Muscle of leg (tissue), 16 donors: ENCODE measurements at places on chromosomes 5 and 9. TPM values are rescaled to one million over a fixed set of nuclear protein-coding genes. Genes with fewer than 3 reads are reported as not detected.

GRCh38 chr5:77881528-77881927 lies 105.4 kb upstream of the TBCA start:
- DNase-seq: no peak
- peaks cover 11% of the 10 kb centered on the region for H3K27me3 ChIP-seq
- no peaks in the 10 kb centered on the region for H3K4me1 ChIP-seq
- H3K36me3 ChIP-seq: no peaks in the 10 kb centered on the region

DNA sequence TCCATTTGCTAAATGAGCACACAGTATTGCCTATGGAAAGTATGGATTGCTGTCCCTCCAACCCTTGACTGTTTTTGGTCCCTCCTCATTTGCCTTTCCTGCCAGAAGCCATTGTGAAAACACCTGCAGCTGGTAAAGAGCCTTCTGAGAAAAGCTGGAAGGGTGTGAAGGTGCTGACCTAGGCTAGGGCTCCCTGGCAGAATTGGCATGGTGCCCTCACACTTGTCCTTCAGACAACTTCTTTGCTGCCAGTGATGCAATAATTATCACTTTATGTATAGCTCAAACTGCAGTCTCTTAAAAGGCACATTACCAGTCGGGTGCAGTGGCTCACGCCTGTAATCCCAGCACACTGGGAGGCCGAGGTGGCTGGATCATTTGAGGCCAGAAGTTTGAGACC lies 4.2 kb downstream of the TXNDC15 start:
- no peak overlapping the region for H3K27ac ChIP-seq
- peaks cover 7% of the 10 kb centered on the region for H3K36me3 ChIP-seq
- peaks cover 13% of the 10 kb centered on the region for H3K4me1 ChIP-seq
- no peaks in the 10 kb centered on the region for H3K27me3 ChIP-seq

DNA sequence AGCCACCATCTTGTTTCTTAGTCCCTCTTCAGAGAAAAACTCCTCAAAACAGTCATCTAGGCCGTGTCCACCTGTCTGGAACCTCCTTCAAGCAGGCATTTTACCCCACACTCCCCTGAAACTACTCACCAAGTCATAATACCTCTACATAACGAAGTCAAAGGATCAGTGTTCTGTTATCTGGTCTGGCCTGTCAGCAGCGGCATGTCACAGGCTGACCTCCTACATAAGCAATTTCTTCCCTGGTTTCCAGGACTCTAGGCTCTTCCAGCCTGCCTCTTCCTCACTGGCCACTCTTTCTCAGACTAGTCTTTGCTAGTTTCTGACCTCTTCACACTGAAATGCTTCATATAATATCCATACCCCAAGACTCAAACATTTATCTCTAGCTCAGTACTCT lies 72.2 kb downstream of the SPTLC1 start:
- H3K36me3 ChIP-seq: peaks cover 35% of the 10 kb centered on the region
- no peaks in the 10 kb centered on the region for H3K27me3 ChIP-seq
- no peak for DNase-seq
- H3K4me1 ChIP-seq: no peaks in the 10 kb centered on the region

- H3K27me3 ChIP-seq: no peaks in the 10 kb centered on the region
- no peaks in the 10 kb centered on the region for H3K4me1 ChIP-seq
- no peak for DNase-seq
- no peak overlapping the region for H3K4me3 ChIP-seq
Observed at GRCh38 chr9:119003882-119004617, 365.2 kb downstream of the BRINP1 start.

- DNase-seq: no peak
- no peaks in the 10 kb centered on the region for H3K36me3 ChIP-seq
- H3K27me3 ChIP-seq: no peaks in the 10 kb centered on the region
- H3K4me1 ChIP-seq: no peaks in the 10 kb centered on the region
Observed at GRCh38 chr9:22143799-22144625, 134.9 kb upstream of the CDKN2B start.

ANXA6 gene
- polyA plus RNA-seq: 402 TPM

GPR21 gene
- polyA plus RNA-seq: not detected
